ENCODE measurements at places on chromosomes 1 and 21. TPM values are rescaled to one million over a fixed set of nuclear protein-coding genes. Genes with fewer than 3 reads are reported as not detected.
A peak's percentile ranks its signal among the peaks of the same experiment; 100 is the strongest.

Gene SPRR2A
- total RNA-seq = not detected

Gene OR10Z1
- total RNA-seq = not detected

Gene PSMA5
- 49.7 TPM for total RNA-seq

Gene WRAP73
- total RNA-seq = 16.2 TPM

Gene CELF3
- total RNA-seq = not detected

Gene TCHH
- total RNA-seq = under 0.01 TPM

Gene CLDN19
- total RNA-seq = not detected

DNA sequence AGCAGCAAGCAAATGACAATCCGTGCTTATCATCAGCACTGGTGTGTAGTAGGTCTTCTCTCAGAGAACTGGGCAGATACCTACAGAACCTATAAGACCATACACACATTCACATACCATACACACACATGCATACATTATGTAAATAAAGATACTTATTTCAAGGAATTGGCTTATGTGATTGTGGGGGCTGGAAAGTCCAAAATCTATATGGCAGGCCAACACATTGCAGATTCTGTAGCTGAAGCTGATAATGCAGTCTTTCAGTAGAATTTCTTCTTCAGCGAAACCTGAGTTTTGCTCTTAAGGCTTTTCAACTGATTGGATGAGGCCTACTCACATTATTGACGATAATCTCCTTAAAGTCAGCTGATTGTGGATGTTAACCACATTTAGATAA lies 24.1 kb downstream of the RAP1A start:
- DNase-seq = no peak

DNA sequence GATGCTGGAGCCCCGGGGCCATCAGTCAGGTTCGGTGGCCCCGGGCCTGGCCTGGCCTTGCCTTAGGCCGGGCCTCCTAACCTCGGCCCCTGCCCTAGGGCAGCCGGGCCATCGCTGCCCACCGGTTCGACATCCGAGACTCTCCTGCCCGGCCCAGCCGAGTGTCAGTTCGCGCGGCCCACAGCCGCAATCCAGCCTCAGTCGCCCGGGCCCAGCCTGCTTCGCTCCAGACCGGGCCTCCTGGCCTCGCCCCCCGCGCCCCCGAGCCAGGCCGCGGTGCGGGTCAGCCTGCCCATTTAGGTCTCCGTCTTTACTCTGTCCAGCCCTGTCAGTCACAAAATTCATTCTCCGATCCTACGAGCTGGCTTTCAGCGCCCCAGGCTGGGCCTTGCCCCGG lies 777 bp downstream of the LRRC41 start:
- peak; percentile 52 for DNase-seq

- no peak for DNase-seq
These were observed 136.1 kb downstream of the DISP1 start for GRCh38 chr1:222950892-222951291.

DNA sequence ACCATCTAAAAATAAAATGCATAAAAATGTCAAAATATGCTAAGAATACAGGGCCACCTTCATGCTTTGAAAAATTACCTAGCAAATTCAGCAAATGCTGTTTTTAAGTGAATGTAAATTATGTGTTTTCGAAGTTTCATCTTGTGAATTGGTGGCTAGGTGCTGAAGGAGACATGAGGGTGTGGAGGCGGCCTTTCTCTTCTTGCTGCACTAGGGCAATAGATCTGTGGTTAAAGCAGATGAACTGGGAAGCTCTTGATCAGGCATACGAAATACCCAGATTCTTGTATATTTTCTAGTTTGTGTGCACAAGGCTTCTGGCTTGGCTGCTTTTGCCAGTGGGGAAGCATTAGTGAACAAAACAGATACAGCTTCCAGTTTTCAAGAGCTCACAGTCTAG lies 224.5 kb downstream of the ST6GALNAC3 start:
- DNase-seq = no peak

DNA sequence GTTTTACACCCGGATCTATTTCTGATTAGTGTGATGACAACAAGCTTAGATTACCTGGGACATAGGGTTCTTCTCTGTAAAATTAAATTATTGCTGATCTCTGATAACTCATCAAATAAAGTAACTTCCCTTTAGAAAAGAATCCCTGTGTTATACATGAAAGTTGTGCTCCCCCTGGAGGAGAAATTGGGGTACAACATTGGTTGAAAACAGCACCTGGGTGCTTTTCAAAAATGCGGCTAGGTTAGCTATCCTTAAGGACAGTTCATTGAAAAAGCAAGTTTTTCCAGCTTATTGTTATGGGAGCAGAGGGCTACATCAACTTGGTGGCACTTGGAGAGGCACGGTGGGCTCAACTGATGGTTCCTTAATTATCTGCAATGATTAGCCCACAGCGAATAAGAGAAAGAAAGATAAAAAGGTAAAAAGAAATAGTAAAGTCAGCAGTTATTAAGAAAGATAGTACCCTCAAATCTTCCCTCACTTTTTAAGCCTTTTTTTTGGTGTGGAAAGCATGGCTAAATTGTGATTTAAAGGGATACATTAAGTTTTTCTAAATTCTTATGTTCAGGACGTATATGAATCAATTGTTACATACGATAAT lies 97.8 kb downstream of the FMN2 start:
- peak; percentile 41 for DNase-seq

DNA sequence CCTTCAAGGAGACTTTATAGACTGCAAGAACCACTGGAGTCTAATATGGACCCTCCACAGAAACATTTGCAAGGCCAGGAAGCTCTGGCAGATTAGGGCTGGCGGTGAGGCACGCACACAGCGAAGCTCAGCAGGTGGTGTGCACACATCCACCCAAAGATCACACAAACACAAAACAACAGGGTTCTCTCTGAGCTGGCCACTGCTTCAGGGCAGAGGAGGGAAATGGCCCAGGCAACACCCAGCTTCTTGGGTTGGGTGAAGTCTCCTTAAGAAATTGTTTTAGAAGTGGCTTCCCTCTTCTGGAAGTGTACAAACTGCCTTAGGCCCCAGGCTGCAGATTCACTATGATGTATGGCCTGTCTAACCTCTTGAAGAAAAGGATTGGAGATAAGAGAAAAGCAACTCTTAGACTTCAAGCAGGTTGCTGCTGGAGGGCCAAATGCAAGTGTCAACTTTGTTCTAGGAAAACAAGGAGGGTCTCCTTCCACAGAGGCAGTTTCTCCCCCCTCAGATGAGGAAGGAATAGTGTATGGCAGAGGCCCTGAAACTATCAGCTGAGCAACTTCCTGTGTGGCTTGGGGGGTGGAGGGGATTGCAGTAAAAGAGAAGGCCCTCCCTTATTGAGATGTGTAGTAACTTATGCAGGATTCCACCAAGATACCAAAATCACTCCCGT lies 2.0 kb downstream of the RCSD1 start:
- DNase-seq = no peak

DNA sequence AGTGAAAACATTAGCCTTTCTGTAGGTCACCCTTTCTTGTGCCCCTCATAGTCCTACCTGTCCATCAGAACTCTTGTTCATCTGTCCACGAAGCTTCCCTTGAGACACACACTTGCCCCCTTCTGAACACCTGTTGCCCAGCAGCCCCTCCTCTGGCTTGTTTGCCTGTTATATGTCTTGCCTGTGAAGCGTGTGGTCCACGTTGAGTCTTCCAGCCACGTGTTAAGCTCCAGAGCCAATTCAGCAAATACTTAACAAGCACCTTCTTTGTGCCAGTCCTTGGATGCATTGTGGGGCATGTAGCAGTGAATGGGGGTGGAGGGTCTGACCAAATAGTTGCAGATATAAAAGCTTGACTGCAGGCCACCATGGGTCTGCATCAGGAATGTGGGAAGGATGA lies 66.6 kb downstream of the MAN1C1 start:
- no peak for DNase-seq

DNA sequence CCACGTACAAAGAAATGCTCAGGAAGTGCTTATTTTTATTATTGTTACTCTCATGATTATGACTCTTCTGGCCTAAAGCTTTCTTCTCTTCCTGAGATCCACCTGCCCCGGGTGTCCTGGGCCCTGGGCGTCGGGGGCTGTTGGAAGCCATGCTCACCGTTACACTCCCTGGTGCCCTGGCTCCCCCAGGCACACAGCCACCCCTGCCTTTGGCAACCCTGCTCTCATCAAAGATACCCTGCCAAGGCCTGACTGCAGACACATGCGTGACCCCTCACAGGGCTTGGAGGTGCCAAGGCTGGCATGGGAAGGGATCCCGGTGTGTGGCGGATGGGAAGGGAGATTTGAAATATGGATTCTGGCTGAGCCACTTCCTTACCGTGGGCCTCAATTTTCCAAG lies 3.3 kb upstream of the KISS1 start:
- no peak for DNase-seq

GRCh38 chr1:243712941-243713340 lies 137.1 kb downstream of the AKT3 start:
- no peak for DNase-seq

- no peak for DNase-seq
These were observed 96.3 kb upstream of the KIF26B start for GRCh38 chr1:245058436-245058835.

DNA sequence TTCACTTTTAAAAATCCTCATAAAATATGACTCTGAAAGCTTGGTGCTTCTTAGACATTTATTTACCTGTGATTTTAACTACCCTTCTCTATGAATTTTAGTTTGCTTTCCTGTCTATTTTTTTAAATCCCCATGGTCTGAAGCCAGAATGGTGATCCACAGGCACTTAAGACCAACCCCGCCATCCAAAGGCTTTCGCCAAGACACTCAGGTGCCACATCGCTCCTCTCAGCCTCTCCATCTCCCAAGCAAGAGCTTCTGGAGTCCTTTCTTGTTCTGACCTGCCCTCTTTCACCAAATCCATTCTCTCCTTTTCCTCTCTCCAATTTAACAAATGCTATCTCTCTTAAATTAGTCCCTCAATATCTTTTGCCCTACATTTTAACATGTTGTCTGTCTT lies 464.6 kb downstream of the PCP4 start:
- DNase-seq = no peak

- no peak for DNase-seq
These were observed 6.0 kb downstream of the FTCD start for GRCh38 chr21:46149205-46149901.

Data from dermis microvascular lymphatic vessel endothelial cell (primary cell).